SK-N-MC (cell line): ENCODE measurements at places on chromosomes 16 and 17.

DNA sequence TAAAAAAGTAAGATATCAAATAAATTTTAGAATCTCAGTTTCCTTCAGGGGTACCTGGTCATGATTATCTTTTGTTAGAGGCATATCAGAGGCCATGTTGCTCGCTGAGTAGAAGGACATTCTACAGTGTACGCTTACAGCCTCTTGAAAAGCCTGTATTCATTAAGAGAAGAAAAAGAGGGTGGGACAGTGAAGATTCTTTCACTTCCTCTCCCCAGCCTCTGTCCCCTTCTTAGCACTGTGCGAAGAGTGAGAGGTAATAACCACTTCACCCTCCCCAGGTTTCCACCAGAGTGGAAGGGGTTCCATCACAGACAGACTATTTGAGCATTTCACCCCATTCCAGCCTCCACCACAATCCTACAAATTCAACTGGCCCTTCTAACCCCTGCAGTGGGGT is 4.8 kb upstream of the LPO start:
- no peak for DNase-seq

DNA sequence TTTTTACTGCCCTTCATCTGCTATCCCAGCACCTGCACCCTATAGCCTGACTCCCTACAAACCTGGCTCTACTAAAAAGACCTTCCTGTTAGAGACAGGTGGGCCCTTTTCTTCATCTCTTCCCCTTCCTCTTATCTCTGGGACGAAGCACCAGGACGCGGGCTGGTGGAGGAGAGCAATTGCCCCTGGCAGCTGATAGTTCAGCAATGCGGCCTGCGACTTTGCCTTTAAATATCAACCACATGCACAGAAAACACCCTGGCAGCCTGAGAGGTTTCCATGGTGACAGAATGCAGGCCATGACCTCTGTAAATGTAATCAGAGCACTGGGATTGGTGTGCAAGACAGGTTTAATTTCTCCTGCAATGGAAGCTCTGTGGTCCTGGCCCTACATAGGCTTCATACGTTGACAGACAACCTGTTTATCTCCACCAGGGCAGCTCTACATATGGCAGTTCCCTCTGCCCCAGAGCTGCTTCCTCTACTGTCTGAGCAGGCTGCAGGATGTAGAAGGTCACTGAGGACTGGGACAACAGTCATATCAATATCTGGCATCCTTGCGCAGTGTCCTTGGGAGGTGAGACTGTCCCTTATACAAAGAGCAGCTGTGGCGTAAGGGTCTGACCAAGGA is 10.0 kb upstream of the SKAP1 start:
- DNase-seq, result no peak

- no peak for DNase-seq
Measured at GRCh38 chr17:43992641-43993040, 11.8 kb upstream of the NAGS start.

- no peak for DNase-seq
Measured at GRCh38 chr17:3768341-3768740, 32.6 kb downstream of the ITGAE start.

- no peak for DNase-seq
Measured at GRCh38 chr16:57865746-57866528, 63.6 kb upstream of the KIFC3 start.

- DNase-seq, result no peak
Measured at GRCh38 chr17:66465701-66466100, 163.3 kb downstream of the PRKCA start.

DNA sequence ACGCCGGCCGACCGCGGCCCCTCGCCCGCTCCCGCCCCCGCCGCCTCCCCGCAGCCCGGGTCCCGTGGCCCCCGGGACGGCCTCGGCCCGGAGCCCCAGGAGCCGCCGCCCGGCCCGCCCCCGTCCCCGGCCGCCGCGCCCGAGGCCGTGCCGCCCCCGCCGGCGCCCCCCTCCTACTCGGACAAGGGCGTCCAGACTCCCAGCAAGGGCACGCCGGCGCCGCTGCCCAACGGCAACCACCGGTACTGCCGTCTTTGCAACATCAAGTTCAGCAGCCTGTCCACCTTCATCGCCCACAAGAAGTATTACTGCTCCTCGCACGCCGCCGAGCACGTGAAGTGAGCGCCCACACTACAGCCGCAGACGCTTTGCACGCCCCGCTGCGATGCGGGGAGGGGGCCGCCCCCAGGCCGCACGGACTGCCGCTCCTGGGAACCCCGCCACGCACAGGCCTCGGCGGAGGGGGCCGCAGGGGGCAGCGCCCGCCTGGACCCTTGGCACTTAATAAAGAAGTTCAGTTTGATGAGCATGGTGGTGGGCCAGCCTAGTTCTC is 35.5 kb upstream of the ZC3H18 start:
- no peak for DNase-seq

- DNase-seq, result no peak
Measured at GRCh38 chr17:65670667-65671371, 109.4 kb upstream of the AXIN2 start.

DNA sequence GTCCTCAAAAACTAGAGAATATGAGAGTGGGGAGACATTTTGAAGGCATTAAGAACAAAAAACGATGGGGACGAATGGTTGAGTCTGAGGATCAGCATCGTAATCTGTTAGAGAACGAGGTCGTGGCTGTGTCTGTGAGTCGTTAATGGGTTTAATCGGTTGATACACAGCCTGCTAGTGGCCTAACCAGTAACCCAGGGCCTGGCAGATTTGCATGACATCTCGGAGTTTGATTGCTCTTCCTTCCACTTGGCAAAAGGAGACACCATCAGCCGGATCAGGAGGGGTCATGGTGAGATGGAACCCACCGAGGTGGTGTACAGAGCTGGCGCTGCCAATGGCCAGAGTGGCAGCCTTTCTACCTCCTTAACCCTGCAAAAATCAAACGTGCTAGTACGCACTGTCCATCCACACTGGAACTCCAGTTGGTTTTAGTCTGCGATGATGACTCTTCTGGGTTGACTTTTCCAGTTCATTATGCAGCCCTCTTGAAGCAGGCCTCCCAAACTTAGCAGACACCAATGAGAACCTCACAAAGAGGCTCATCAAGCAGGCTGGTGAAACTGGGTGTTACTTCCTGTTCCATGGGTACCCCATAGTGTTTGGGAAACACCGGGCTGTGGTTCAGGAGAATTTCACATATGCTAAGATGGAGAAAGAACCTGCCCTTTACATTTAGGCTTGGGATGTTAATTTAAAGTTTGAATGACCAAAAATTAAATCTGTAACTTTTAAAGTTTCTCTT is 4.1 kb downstream of the HS3ST3B1 start:
- no peak for DNase-seq

DNA sequence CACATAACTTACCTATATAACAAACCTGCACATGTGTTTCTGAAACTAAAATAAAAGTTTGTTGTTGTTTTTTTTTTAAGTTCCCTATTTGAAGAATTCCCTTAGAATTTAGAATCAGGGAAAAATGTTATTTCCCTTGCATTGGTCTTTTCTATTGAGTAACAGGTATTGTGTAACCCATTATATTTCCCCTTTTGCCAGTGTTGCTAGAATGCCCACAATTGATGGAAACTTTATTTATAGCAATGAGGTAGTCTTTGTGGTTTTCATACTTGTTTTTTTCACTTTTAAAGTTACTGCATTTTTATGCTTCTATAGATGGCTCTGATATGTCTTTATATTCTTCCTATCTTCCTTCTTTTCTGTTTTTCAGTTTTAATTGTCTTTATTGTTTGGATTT is 3.9 kb downstream of the NLRP1 start:
- DNase-seq, result no peak

GRCh38 chr17:65092262-65092661 is 35.7 kb upstream of the GNA13 start:
- no peak for DNase-seq

- no peak for DNase-seq
Measured at GRCh38 chr16:74721716-74722115, 21.1 kb upstream of the MLKL start.

DNA sequence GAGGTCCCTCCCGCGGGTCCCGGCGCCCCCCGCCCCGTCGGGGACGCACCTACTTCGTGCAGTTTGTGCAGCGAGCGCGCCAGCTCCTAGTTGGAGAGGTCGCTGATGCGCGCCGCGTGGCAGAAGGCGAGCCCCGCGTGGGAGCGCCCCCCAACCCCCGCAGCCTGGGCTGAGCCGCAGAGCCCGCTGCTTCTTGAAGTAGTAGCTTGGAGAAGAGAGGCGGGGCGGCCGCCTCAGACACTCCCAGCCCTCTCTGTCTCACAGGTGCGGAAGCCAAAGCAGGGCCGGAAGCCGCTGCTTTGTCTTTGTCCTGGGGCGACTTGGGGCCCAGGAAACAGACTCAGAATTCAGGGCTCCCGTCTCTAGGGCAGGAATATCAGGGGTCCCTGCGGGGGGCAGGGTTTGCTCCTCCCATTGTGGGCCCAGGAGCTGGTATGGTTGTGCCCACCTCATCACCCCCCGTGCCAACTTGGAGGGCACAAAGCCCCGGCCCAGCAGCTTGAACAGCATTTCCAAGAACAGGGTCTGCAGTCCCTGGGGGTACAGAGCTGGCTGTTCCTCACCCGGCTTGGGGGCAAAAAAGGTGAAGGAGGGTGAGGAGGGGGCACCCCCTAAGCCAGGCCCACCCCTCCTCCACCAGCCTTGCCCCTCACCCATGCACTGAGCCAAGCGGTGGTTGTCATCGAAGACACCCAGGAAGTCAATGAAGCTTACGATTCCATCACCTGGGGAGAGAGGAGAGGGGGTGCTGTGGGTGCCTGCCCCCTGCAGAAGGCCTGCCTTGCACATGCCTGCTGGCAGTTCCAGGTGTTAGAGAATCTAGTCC is 13.5 kb downstream of the SPATA32 start:
- DNase-seq, result no peak

- no peak for DNase-seq
Measured at GRCh38 chr16:68073902-68074760, 11.0 kb upstream of the NFATC3 start.

DNA sequence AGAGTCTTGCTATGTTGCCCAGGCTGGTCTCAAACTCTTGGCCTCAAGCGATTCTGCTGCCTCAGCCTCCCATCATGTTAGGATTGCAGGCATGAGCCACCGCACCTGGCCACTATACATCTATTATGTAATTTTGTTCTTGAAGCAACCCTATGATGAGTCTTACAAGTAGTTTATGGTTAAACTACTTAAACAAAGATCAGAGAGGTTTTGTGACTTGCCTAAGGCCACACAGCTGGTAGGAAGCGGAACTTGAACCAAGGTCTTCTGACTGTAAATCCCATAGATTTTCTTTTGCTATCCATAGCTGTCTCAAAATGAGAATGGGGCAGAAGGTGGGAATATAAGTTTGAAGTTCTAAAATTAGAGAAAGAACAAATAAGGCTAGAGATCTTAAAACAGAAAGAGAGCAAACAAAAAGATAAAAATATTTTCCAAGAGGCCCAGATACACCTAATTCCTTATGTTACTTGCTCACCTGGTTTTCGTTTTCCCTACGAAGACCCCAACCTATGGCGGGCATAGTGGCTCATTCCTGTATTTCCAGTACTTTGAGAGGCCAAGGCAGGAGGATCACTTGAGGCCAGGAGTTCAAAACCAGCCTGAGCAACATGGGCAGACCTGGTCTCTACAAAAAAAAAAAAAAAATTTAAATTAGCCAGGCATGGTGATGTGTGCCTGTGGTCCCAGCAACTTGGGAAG is 32.4 kb downstream of the VWA3A start:
- no peak for DNase-seq

GRCh38 chr16:83390759-83391158 is 417.0 kb upstream of the HSBP1 start:
- DNase-seq, result no peak

DNA sequence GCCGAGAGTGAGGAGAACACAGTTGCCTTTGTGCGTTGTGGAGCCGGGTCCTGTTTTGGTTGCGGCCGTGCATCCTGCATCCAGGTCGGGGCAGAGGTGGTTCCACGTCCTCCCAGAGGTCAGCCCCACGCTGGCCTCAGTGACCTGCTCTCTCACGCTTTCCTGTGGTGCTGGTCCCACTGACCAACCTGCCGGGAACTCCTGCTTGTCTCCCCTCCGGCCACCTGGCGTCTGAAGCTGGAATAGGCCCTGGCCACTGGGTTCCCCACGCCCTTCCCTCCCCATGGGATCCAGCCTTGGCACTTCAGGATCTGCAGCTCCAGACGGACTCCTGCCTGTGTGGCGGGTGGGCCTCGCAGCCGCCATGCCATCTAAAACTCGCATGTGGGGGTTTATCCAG is 85.5 kb upstream of the ZNF750 start:
- DNase-seq, result no peak

GRCh38 chr17:30576326-30576861 is 99.2 kb downstream of the GOSR1 start:
- no peak for DNase-seq

GRCh38 chr16:4391631-4392381 is 20.2 kb downstream of the VASN start:
- DNase-seq, result no peak

GRCh38 chr16:5590416-5590815 is 492.8 kb upstream of the EEF2KMT start:
- no peak for DNase-seq

DNA sequence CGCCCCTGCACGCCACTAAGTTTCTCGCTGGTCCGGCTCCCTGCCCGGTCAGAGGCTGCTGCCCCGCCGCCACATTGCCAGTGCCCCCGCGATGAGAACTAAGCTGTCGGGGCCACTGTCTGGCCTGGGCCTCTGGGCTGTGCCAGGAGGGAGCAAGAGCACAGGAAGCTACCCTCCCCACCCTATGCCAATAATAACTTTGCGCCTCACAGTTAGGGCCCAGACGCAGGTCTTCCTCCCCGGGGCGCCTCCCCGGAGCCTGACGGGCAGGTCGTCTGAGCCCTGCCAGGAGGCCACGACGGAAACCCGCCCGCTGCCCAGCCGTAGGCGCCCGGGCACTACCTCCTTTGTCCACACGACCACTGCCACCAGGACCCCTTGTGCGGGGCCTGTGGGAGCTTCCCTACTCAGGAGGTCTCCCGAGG is 1.5 kb downstream of the ZFPM1 start:
- DNase-seq, result no peak

DNA sequence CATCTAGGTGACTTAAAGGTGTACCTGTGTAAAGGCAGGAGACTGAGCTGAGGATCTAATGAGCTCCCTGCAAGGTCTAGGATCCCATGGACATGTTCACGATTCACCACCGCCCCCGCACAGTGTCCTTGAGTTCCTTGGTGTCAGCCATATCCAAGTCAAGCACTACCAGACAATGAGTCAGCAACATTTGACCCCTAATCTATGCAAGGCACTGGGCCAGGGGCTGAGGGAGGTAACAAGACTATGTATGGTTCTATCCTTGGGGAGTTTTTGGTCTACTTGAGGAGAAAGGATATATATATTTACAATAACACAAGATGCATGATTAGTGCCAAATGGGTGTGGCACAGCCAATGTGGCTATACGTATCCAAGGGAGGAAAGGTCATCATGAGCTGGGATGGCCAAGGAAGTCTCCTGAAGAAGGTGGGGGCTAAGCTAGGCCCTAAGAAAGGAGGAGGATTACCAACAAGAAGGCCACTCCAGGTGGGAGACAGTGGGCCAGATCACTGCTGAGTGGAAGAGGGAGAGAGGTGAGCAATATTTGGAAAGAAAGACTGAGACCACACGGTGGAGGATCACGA is 35.0 kb downstream of the ITGB3 start:
- DNase-seq, result no peak

- DNase-seq, result no peak
Measured at GRCh38 chr16:85639529-85640253, 26.6 kb downstream of the GSE1 start.
